ENCODE measurements at places on chromosomes 12 and 14.

- no peak for DNase-seq
Measured at GRCh38 chr12:111638556-111638955, 39.4 kb upstream of the ATXN2 start.

- DNase-seq: no peak
Measured at GRCh38 chr14:106377432-106377831, 851.0 kb downstream of the TMEM121 start.

DNA sequence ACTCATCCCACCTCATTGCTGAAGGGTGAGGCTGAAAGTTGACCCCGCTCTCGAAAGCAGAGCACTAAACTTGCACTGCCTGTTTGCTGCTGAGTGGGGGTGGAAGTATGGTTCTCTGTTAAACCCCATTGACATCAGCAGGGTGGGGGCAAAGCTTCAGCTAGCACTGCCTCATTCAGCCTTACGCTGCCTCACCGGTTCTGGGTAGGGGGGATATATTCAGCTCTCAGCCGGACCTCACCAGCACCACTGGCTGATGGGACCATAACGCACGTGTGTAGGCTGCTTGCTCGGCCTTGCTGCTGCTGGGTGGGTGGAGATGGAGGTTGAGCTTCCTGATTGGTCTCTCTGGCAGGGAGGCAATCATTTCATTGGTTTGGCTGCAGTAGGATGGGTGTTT, 265.7 kb upstream of the RTL1 start:
- DNase-seq: no peak

DNA sequence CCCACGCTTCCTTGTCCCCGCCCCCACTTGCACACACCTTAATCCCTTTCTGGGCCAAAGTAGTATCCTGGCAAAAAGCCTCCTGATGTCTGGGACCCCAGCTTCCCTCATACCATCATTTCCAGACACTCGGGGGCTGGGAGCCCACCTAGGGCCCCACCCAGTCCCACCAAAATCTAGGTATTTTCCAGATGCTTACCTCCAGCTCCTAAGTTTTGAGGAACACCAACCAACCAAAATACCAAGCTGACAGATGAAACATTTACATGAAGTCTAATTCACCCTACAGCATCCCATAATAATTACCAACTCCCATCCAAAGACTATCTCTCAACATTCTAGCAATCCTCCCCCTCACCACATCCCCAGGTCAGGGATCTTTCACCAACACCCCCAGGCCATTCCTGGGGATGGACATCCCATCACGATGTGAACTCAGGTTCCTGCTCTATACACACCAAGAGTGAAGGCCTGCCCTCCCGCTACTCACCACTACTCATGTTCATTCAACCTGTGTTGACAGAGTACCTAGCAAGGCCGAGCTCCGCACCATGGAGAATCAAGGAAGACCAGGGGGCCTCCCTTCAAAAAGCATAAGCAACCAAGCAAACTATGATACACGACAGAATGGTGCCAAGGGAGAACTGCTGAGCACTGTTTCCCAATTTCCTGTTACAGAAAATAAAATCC, 1.6 kb upstream of the CHD4 start:
- peak; percentile 59 for DNase-seq

- DNase-seq: no peak
Measured at GRCh38 chr12:77062846-77063461, 2.4 kb downstream of the E2F7 start.

DNA sequence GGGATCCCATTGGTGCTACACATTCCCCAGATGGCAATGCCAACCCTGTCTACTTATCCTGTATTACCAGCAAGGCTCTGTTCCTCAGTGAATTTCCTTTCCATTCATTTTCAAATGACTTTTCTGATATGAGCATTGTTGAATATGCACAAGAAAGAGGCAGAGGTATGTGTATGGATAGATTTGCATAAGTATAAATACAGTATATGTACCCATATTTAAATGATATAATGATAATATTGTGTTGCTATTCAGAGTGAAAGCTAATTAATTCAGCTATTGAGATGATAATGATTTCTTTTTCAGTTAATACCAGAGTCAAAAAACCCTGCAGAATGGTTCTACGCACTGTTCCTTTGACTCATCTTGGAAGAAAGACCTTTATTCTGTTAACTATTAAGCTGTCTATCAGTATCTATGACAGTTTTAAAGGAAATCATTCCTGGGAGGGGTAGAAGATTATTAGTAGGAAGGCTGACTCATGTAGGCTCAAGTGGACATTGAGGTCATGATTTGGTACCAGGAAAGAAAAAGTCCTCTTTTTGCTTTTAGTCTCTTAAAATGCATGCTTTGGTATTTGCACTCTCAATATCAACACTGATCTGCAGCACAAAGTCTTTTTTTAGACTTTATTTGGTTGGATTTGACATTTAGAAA, 44.9 kb upstream of the GAS2L3 start:
- DNase-seq: no peak

DNA sequence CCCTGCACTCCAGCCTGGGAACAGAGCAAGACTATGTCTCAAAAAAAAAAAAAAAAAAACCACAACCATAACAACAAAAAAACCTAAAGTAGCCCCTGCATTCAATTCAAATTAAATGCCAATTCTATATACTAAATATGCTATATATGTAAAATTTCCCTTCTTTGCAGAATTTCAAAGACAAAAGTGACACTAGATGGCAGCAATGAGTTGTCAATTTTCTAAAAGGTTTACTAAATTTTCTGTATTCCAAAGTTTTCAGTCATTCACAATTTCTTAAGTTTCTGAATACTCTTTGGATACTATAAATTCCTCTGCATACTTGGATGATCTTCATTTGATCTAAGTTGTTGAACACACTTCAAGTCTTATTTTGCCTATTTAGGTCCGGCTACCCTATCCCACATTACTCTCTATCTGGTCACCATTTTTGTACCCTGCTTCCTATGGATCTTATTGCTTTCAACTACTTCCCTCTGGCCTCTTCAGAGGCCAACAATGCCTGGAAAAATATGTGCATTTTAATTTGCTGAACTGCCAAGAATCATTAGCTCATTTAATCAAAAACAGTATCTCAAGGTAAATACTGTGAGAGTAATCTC, 27.9 kb downstream of the HNRNPC start:
- no peak for DNase-seq

DNA sequence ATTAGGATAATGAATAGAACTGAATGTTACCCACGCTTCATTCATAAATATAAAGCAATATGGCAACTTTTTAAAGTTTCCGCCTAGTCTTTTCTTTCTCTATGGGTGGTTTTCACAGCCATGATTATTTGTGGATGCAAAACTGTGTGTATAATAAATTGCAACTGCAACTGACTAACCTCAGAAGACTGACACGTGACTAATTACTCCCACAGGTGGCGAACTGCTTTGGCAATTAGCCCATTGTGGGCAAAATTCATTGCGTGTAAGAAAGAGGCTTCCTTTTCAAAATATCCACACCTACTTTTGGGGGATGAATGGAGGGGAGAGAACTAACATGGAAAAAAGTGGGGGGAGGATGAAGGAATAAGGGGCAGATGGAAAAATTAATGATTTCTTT, 79.0 kb downstream of the SLC25A21 start:
- no peak for DNase-seq

- peak; percentile 95 for DNase-seq
Measured at GRCh38 chr12:47779301-47779942, 6.4 kb downstream of the SLC48A1 start.

DNA sequence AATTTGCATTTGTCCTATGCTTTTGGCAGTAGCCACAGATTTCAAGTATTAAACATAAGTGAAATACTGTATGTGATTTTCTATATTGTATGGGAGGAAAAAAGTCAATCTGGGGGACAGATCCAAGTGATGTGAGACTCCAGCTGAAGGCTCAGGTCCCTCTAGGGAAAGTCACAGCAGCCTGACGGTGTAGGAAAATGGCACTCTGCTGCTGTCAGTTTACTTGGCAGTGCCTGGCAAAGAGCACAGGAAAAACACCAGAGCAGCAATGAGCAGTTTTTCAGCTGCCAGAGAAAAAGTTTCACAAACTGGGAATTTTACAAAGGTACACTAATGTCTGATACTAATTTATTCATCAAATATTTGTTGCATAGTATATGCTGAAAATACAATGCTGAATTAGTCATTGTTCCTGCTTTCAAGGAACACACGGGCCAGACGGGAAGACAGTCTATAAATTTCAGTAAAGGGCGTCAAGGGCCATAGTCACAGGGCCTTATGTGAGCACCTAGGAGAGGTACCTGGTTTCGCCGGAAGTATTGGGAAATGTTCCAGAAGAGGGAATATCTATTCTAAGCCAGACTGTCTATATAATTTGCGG, 66.2 kb upstream of the SLC38A2 start:
- DNase-seq: no peak

DNA sequence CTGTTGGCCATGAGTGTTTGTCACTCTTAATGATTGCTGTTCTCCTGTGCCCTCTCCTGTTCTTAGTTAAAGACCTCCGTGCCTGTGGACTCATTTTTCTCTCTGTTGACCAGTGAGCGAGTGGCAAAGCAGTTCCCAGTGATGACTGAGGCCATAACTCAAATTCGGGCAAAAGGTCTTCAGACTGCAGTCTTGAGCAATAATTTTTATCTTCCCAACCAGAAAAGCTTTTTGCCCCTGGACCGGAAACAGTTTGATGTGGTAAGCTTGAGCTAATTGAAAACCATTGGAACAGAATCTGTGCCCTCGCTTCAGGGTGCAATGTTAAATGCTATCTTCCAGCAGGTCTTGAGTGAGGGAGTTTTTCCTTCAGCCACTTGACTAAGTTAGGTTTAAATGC, 19.8 kb downstream of the ACAD10 start:
- no peak for DNase-seq

DNA sequence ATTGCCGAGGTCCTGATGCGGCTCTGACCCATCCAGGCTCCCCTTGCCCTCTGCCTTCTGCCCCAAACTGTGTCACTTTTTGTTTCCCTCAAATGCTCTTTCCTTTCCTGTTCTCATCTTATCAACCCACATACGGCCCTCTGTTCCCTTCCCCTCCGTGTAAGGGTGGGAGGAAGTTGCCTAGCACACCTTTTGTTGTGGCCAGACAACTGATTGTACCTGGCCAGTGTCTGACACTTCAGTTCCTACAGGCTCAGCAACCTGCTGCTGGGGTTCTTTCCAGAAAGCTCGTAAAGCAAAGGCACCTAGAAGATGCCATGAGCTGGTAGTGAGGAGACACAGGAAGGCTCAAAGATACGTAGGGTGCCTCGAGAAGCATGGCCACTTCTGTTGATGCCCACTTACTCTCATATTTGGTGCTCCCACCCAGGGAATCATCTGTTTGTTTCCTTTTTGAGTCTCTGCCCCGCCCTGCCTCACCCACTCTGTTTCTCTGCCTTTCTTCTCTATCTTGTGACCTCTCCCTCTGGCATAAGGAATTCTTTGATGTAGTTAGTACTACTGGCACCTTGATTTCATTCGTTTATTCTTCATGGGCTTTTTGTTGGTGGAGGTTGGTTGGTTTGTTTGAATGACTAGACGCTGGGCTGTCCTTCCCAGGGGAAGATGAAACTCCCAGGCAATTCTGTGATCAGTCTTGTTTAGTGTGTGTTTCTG, 152.4 kb upstream of the FKBP4 start:
- DNase-seq: no peak

GRCh38 chr14:58797010-58797429, 159.3 kb downstream of the DACT1 start:
- no peak for DNase-seq

DNA sequence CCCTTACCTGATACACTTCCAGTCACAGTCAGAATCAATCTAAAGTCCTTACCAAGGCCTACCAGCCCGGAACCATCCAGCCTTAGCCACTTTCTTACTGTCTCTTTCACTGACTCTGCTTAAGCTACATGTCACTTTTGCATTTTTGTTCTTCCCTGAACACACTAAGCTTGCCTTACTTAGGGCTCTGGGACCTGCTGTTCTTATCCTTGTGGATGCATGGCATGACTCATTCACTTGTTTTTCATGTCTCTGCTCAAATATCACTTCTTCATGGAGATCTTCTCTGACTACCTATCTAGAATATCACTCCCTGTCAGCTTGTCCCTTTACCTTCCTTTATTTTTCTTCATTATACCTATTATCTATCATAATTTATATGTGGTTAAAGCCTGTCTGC, 65.6 kb upstream of the ZDHHC17 start:
- no peak for DNase-seq

GRCh38 chr14:99936056-99936455, 129.2 kb upstream of the EVL start:
- DNase-seq: no peak

DNA sequence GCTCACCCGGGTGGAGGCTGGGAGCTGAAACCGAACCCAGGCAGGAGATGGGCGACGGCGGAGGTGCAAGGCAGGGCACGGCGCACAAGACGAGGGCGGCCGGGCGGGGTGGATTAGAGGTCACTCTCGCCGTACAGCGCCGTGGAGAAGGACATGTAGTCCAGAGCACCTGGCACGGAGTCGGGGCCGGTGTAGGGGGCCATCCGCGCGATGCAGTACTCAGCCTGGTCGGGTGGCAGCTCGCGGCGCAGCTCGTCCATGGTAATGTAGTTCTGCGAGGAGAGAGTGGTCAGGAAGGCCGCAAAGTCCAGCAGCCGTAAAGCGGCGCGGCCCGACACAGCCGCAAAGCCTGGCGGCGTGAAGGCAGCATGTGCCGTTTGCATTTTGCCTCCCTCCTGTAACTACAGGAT, 81.9 kb upstream of the ZFP36L1 start:
- no peak for DNase-seq

GRCh38 chr12:22262309-22262708, 72.2 kb downstream of the ST8SIA1 start:
- DNase-seq: no peak

- DNase-seq: peak; percentile 87
Measured at GRCh38 chr12:14774074-14774905, 29.0 kb downstream of the WBP11 start.

DNA sequence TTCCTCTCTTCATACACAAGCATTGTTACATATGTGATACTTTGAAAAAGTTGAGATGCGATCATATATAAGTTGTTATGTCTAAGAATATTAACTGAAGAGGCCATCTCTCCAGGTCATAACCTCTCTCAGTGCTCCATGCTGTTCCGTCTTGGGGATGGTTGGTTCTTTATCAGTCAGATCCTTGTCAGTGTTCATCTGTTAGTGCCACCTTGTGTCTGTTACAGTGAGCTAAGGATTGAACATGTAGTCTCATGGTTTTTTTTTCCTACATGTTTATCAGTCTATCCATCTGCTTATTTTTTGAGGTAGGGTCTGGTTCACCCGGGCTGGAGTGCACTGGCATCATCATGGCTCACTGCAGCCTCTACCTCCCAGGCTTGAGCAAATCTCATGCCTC, 30.5 kb downstream of the EP400 start:
- DNase-seq: no peak

GRCh38 chr12:47705229-47705565, 633 bp downstream of the RPAP3 start:
- no peak for DNase-seq

- DNase-seq: no peak
Measured at GRCh38 chr14:36517242-36518030, 2.6 kb downstream of the NKX2-1 start.

- DNase-seq: no peak
Measured at GRCh38 chr12:123983822-123984485, 10.9 kb downstream of the ZNF664 start.

GRCh38 chr14:66709291-66709690, 201.3 kb downstream of the GPHN start:
- DNase-seq: no peak

GRCh38 chr12:68428724-68429501, 96.8 kb upstream of the MDM1 start:
- no peak for DNase-seq

Measured in stimulated activated CD4-positive, alpha-beta T cell treated with anti-CD3 and anti-CD28 coated beads, Interleukin-4, amount 100 ng/mL, for 48 hours (primary cell).